Activated naive CD4-positive, alpha-beta T cell treated with anti-CD3 and anti-CD28 coated beads, Interleukin-2, amount 50 U/mL, for 16 hours (primary cell): ENCODE measurements at places on chromosomes 4 and X.

DNA sequence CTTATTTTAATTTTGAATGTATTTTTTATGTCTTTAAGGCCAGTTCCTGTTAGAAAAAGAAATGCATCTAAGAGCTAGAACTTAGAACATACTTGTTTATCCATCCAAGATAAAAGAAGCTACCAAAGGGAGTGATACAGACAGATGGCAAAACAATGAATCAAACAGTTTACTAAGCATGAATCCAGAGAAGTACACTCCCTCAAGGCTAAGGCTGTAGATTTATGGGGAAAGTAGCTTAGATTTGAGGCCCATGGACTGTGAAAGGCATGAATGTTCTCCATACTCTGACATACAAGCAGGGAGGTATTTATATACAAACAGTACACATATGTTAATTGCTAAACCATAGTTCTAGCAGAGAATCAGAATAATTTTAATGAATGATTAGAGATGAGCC lies 255.3 kb upstream of the NRK start:
- DNase-seq = no peak

- no peak for DNase-seq
Measured at GRCh38 chr4:181741513-181741912, 501.7 kb upstream of the TENM3 start.

DNA sequence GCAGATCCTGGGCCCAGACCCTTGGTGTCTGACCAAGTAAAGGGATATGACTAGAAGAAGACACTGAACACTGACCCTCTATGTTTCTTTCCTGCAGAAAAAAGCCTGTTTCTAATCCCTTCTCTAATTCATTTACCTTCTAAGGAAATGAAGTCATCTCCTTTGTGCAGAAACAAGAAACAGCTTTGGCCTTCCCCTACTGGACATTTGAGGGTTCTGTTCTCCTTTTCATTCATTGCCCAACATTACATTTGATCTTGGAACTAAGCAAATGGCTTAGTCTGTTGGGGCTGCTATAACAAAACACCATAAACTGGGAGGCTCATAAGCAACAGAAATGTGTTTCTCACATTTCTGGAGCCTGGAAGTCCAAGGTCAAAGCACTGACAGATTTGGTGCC lies 20.0 kb downstream of the HCCS start:
- DNase-seq = no peak

DNA sequence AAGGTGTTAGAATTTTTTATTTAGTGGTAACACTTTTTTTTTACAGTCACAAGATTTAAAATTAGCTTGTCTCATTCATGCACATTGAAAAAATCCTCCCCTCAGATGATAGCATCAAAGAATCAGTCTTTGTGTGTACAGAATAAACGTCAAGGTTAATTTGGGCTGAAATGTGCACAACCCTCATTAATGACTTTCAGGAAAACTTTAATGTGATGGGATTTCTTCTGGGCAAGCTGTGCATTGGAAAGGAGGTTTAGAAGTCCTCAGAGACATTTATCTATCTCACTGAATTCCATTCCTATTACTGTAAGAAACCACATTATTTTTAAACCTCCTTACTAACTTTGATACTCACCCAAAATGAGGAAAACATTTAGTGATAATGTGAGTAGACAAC lies 88.2 kb upstream of the TECRL start:
- DNase-seq = no peak

DNA sequence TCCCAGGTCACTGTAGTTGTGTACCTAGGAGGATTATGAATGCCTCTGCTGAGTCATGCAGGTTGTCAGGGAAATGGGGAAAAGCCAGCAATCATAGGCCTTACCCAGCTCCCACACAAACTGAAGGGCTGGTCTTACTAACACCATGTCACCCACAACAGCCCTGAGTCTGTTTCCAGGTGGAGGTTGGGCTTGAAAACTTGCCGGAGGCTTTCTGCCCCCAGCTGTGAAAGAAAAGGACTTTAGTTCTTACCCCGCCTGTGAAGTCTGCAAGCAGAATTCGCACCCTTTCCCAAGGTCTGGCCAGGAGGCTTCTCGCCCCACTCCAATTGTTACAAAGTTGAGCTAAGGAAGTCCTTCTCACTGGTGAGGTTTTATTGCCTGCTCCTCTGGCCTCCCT lies 143.9 kb downstream of the RPS6KA6 start:
- no peak for DNase-seq

- DNase-seq = no peak
Measured at GRCh38 chrX:13357925-13358324, 38.1 kb upstream of the ATXN3L start.

- no peak for DNase-seq
Measured at GRCh38 chr4:113823291-113823659, 61.7 kb upstream of the CAMK2D start.

DNA sequence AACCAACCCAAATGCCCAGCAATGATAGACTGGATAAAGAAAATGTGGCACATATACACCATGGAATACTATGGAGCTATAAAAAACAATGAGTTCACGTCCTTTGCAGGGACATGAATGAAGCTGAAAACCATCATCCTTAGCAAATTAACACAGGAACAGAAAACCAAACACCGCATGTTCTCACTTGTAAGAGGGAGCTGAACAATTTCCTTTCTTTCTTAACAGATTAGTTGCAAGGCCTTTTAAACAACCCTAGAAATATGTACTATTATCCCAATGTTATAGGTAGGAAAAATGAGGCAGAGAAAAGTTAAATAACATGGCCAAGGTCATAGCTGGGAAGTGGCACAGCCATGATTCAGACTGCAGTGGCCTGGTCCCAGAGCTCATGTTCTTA lies 5.8 kb upstream of the OCIAD2 start:
- DNase-seq = no peak

DNA sequence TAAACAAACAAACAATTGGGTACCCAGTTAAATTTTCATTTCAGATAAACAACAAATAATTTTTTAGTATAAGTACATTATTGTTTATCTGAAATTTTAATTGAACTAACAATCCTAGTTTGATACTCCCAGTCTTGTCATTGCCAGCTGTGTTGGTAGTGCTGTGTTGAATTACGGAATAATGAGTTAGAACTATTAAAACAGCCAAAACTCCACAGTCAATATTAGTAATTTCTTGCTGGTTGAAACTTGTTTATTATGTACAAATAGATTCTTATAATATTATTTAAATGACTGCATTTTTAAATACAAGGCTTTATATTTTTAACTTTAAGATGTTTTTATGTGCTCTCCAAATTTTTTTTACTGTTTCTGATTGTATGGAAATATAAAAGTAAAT lies 2.9 kb downstream of the CXCL8 start:
- no peak for DNase-seq

GRCh38 chr4:102578819-102579218 lies 77.7 kb downstream of the NFKB1 start:
- DNase-seq = no peak

- DNase-seq = no peak
Measured at GRCh38 chr4:184450045-184450444, 24.3 kb downstream of the IRF2 start.

GRCh38 chr4:121951521-121952110 lies at the start of gene TRPC3:
TRPC3 (minus strand) TSS chr4:121952060; CDS start chr4:121951680, 380 bp downstream.
- DNase-seq = peak; percentile 37

DNA sequence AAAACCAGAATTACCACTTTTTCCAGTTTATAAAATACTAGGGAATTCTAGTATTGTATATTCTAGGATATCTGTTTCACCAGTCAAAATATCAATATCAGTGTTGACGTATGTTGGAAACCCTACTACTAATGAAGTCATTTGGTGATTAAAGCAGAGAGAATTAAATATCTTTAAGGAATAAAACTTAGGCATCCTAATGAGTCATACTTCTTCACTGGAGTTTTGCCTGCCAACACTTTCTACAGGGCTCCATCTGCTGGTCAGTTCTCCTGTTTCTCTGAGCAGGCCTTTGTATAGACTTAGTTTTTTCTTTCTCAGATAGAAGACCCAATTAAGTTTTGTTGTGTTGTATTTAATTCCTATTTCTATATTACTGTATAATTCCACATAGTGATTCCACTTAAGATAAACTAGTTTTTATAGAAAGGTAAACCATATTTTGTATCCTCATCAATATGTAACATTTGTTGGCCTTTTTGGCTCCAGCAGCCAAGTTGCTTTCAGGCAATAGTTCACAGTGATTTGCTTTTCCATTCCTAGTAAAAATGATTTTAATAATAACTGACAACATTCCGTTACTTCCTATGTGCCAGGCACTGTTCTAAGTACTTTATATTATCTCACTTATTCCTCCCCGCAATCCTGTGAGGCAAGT lies 3.5 kb downstream of the AP1AR start:
- DNase-seq = peak; percentile 36

DNA sequence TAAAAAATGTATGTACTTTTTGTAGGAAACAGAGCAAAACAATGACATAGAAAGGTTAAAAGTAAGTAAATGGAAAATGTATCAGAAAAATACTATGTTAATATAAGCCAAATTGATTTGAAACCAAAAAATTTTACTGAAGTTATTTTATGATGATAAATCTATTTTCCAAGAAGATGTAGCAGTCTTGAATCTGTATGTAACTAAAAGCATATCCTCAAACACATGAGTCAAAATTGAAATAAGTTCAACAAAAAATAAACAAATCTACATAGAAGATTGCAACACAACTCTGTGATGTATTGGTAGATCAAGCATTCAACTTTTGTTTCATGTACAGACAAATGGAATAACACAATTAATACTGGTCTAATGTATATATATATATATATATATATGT lies 450.0 kb downstream of the SPRY1 start:
- no peak for DNase-seq

- DNase-seq = no peak
Measured at GRCh38 chr4:25801594-25801993, 61.2 kb downstream of the SEL1L3 start.

GRCh38 chrX:37378404-37378803 lies 29.2 kb downstream of the PRRG1 start:
- no peak for DNase-seq

GRCh38 chr4:62881210-62881609 lies 1528.0 kb downstream of the TECRL start:
- DNase-seq = no peak

GRCh38 chrX:151563449-151563848 lies at the start of gene PASD1:
PASD1 (plus strand) TSS chrX:151563675; CDS start chrX:151601554, 37,879 bp downstream.
- DNase-seq = no peak

- DNase-seq = no peak
Measured at GRCh38 chr4:139374251-139374650, 72.0 kb upstream of the NDUFC1 start.

DNA sequence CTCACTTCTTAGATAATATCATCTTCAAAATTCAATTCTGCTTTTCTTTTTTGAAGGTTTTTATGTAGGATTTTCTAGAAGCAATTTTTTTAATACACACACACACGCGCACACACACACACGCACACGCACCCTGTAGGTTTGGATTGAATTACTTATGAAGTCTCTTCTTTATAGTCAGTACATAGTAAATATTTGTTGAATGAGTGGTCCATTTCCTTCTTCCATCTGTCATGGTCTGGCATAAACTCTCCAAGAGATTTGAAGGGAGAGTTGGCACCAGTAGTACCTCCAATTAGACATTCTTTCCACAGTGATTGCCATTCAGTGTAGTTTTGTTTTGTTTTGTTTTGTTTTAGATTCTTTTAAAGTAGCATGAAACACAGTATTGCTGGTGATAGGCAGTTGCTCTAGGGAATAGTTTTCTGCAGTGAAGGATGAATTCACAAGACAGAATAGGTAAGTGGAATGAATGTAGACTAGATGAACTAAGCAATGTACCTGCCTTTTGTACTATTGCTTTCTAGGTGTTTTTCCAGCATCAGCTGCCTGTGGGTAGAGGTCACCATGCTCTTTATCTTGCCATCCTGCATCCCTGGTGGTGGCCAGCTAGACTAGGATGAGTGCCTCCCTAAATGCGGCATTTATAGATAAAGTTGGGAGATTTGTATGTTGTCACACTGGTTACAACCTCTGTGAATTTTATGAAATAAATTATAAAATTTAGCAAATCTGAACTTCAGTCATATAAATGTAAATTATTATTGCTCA lies 20.5 kb downstream of the PDLIM5 start:
- no peak for DNase-seq

GRCh38 chrX:132101799-132102198 lies 26.0 kb downstream of the FRMD7 start:
- no peak for DNase-seq

DNA sequence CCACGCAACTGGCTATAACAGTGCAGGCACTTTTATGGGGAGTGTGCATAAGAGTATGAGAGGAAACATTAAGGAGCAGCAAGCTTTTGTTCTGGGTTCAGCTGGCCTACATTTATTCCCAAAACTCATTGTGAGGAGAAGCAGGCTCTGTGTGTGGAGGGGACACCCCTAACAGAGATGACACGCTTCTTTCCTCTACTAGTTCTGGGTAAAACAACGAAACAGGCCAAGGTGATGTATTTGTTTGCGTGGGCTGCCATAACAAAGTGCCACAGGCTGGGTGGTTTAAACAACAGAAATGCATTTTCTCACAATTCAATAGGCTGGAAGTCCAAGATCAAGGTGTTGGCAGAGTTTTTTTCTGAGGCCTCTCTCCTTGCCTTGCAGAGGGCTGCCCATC lies 488.6 kb downstream of the MID1IP1 start:
- no peak for DNase-seq

- no peak for DNase-seq
Measured at GRCh38 chr4:113539408-113539807, 222.1 kb downstream of the CAMK2D start.

- DNase-seq = no peak
Measured at GRCh38 chr4:145739845-145740244, 59.9 kb downstream of the C4orf51 start.
